ENCODE measurements at places on chromosomes 11 and 22.

DNA sequence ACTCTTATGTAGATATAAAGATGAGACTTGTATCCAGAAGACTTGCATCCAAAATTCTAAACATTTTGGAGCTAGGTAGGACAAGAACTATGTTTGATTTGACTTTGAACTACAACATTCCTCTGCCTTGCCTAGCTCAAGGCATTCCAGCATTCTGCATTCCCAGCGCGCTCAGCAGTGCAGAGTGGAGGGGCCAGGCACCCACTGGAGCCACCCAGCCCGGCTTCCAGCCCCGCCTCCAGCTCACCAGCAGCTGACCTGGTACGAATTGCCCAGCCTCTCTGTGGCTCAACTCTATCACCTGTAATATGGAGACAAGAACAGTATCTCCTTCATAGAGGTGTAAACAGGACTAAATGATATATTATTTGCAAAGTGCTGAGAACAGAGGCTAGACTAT, 28.8 kb downstream of the PRDM10 start:
- no peak for DNase-seq

DNA sequence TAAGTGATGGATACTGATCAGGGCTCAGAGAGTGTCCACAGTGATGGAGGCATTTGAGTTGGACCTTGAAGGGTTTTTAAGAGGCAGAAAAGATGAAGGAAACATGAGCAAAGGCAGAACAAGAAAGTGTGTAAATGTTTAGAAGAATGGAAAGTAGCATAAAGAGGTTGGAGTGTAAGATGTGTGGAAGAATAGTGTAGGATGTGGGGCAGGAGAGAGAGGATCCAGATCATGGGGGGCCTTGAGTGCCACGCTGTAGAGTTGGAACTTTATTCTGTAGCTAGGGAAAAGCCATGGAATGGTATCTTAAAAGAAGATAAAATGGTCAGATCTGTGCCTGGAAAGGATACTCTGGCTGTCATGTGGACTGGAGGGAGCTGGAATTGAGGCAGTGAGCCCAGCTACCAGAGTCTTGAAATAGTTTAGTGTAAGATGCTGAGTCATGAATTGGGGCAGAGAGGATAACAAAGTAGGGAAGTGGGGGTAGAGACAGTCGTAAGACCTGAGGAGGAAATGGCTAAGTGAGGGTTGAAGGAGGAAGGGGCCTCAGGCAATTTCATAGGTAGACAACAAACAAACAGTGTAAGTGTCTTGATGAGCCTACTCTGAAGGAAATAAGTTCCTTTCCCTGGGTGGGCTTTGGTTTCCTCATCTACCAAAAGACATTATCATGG, 6.7 kb downstream of the KCNE3 start:
- DNase-seq: no peak

DNA sequence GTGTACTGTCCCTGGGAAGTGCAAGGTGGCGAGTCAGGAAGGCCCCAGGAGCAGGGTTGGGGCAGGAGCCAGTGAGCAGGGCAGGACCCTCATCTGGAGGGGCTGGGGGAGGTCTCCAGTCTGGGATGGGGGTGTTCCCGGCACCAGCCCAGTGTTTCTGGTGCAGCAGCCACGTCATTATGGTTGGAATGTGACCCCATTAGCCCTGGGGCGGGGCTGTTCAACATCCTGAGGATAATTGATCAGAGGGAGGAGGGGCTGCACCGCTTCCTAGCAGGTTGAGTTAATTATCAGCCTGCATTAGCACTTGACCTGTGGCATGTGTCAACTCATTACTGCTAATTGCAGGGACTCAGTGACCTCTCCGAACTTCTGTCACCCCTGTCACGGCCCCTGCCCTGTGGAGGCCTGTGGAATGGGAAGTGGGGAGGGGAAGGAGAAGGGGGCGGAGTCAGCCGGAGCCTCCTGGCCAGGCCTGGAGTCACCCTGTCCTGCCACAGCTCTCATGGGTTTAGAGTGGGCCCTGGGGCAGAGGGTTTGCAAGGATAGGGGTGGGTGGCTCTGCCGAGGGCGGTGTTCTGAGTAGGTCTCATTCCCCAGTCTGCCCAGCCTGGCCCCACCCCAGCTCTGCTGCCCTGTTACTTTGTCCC, 52.8 kb upstream of the CCDC188 start:
- peak; percentile 12 for DNase-seq

DNA sequence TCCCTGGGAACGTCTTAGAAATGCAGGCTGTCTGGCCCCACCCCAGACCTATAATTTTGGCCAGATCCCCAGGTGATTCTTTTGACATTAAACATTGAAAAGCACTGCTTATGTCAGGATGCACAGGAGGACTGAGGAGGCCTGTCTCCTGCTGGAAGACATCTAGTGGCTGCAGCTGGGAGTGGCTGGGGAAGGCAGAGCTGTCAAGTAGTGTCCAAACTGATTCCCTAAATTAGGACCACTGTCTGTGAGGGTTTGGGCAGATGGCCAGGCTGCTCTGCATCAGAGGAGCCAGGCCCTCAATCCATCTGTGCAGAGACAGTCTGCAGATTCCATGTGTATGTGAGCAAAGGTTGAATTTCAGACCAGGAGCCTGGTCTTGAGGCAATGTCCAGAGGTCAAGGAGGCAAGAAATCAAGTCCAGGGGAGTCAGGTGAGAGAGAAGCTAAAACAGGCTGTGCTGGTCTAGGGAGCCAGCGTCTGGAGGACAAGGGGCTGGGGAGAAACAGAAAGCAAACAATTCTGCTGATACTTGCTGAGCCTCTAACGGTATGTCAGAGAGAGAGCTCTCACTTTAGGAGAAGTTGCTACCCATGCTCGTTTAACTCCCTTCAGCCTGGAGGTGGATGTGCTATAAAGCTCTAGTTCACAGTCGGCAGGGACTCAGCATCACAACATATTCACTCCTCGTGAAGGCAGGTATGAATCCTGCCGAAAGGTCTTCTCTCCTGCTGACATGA, 15.3 kb upstream of the SYTL2 start:
- DNase-seq: no peak

DNA sequence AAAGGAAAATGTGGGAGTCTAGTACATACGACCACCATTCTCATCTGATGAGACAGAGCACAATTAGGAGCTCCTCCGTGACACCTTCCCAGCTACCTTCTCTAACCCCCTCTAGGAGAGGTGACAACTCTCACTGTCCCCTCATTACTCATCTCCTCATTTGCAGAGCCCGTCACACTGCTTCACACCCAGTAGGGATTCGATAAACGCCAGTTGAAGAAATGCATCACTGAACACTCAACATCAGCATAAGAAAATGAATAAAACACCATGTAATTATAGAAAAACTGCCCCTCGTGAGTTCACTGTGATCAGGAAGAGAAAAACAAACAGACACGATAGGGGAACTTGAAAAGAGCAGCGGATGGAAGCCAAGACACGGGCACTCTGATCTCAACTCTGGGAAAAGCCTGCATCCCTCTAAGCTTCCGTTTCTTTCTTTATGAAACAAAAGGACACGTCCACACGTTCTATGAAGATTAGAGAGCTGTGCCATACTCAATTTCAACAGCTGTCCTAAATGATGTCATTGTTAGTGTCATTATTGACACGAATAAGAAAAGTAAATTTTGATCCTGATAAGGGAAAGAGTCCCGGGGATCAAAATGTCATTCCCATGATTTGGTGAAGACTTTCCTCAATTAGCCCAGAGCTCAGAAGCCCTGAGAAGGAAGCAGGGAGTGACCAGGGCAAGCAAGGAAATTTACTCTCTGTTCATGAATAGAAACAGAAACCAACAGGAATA, 356.9 kb downstream of the LARGE1 start:
- DNase-seq: no peak

DNA sequence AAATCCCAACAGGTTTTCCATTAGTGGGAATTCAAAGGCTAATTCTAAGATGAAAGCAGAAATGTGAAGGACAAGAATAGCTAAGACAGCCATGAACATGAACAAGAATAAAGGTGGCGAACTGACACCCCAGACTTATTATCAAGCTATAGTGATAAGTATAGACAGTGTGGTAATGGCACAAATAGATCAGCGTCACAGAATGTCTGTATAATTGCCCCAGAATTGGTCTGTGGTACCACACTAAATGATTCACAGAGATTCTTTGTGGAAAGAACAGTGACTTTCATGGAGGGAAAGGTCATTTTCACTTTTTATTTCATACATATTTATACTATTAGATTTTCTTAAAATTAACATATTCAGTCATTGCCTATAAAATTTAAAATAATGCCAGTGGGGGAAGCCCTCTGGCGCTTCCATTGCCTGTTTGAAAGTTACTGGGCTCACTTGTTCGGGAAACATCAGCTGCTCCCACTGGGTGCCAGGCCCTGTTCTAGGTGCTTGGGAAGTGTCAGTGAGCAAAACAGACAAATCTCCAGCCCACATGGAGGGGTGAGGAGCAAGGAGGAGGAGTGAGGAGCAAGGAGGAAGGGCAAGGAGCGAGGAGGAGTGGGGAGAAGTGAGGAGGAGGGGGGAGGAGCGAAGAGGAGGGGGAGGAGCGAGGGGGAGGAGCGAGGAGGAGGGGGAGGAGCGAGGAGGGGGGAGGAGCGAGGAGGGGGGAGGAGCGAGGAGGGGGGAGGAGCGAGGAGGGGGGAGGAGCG, 11.3 kb upstream of the NLRP6 start:
- no peak for DNase-seq

- DNase-seq: no peak
These were observed 21.9 kb downstream of the SUN2 start for GRCh38 chr22:38733724-38734381.

- DNase-seq: no peak
These were observed 1.9 kb downstream of the MCM5 start for GRCh38 chr22:35401863-35402262.

GRCh38 chr11:3186166-3186953, 21.2 kb upstream of the OSBPL5 start:
- no peak for DNase-seq

DNA sequence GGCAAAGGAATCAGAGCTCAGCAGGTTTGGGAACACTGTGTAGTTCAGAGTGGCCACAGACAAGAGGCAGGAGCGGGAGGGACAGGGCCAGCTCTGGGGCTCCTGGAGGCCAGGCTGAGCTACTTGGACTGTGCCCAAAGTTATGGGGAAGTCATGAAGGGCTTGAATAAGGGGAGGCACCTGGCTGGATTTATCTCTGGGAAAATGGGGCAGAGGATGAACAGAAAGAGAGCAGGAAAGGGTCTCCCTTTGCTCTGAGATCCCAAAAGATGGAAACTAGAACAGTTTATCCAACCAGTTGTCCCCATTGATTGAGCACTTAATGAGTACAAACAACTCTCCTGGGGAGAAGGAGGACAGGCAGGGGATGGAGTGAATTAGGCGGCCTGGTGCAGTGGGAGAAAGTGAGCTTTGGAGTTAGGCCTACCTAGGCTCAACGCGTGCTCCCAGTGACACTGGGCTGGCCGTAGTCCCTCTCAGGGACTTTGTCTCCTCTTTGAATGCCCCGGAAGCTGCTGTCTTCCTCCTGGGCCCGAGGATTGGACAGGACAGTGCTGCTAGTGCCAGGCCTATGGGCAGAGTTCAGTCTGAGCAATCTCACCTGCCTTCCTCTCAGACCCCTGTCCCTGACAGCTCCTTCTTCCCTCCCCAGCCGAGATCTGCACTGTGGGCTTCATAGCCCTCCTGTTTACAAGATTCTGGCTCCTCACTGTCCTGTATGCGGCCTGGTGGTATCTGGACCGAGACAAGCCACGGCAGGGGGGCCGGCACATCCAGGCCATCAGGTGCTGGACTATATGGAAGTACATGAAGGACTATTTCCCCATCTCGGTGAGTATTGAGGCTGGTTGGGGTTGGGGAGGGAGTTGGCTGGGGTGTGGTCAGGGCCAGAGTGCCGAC, 2.0 kb downstream of the MOGAT2 start:
- no peak for DNase-seq

DNA sequence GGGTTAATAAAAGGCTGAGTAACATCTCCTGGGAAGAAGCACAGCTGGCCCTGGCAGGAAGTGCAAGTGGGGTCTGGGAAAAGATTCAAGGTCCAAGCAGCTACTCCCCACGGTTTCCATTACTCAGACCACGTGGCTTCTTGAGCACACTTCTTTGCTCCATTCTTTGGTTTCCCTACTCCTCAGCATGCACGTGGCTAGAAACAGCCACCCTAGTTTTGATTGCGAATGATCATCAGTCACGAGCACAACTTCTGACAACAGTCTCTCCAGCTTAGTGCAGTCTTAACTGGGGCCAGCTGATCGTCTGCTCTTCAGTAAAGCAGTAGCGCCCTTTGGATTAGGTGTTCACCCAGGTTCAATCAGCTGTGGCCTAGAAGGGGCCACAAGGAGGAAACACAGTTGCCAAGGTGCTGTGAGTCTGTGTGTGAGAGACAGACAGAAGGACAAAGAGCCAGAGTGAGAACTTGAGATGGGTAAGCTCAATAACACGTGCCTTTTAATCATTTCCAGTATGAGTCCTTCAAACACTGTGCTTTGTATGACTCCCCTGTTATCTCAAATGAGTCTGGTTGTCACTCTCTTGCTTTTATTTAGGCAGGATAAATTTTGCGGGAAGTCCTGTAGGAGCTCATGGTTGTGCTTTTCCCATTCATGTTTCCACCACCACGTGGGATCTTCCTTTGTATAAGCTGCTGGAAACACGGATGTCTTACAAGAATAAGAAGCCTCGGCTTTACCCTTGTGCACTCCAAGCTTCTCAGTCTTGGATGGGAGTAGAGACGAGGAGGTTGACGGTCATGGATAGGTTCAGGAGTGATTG, 901 bp upstream of the PARVA start:
- DNase-seq: no peak

- no peak for DNase-seq
These were observed 133.4 kb downstream of the TEAD1 start for GRCh38 chr11:12807621-12808020.

DNA sequence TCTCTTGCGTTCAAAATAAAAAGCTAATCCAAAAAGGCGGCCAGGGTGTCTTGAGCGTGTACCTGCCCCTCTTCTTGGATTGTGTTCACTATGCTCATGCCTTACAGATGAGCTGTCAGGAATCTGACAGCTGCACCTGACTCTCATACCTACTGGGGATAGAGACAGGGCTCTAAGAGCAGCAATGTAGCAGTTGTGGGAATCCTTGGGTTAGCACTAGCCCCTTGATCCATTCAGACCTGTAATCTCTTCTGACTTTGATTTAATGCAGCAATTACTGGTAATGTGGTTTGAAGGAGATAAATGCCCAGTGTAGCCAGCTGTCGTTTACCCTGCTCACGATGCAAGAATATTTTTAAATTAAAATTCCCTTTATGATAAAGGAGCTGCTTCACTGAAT, 145.8 kb downstream of the APOL5 start:
- no peak for DNase-seq

DNA sequence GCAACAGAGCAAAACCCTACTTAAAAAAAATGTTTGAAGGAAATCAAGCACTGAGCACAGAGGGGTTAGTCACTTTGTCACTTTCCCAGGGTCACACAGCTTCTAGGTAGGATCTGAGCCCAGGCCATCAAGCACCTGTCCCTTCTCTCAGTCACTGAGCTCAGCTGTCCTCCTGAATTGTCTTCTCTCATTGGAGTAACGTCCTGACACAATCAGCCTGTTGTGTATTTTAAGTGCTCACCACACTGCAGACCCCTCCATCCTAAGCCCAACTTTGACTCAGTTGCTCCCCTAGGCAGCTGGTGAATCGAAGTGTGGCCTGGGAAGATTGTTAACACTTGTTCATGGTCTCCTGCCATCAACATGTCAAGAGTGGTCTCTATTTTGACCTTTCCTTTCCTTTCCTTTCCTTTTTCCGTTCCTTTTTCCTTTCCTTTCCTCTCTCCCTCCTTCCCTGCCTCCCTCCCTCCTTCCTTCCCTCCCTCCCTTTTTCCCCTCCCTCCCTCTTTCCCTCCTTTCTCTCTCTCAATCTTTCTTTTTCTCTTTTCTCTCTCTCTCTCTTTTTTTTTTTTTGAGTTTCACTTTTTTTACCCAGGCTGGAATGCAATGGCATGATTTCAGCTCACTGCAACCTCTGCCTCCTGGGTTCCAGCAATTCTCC, 76.1 kb downstream of the PIWIL3 start:
- no peak for DNase-seq

Measured in neural crest cell (in vitro differentiated cells).